G401 (cell line): ENCODE measurements at places on chromosomes 12 and 14. TPM values are rescaled to one million over a fixed set of nuclear protein-coding genes. Genes with fewer than 3 reads are reported as not detected.

DNA sequence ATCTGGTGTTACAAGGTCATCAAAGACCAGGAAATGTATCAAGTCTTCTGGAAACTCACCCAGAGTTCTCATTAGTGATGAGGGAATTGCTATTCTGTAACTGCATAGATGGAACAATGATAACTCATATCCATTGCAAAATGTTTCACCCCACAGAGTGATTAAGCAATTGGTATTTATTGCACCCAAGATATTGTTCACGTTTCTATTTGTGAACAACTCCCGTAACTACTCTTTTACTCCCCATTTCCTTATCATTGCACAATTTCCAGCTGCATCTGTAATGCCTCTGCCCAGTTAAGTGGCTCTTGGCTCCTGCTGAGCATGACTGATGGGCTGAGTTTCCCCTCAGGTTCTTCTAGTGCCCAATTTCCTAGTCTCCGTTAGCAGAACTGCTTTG lies 108.7 kb upstream of the PRICKLE1 start:
- no peak for DNase-seq

GRCh38 chr14:31278883-31279282 lies 71.3 kb upstream of the HECTD1 start:
- no peak for DNase-seq

GRCh38 chr12:132492522-132492921 lies 2.6 kb downstream of the FBRSL1 start:
- DNase-seq = peak; percentile 77

DNA sequence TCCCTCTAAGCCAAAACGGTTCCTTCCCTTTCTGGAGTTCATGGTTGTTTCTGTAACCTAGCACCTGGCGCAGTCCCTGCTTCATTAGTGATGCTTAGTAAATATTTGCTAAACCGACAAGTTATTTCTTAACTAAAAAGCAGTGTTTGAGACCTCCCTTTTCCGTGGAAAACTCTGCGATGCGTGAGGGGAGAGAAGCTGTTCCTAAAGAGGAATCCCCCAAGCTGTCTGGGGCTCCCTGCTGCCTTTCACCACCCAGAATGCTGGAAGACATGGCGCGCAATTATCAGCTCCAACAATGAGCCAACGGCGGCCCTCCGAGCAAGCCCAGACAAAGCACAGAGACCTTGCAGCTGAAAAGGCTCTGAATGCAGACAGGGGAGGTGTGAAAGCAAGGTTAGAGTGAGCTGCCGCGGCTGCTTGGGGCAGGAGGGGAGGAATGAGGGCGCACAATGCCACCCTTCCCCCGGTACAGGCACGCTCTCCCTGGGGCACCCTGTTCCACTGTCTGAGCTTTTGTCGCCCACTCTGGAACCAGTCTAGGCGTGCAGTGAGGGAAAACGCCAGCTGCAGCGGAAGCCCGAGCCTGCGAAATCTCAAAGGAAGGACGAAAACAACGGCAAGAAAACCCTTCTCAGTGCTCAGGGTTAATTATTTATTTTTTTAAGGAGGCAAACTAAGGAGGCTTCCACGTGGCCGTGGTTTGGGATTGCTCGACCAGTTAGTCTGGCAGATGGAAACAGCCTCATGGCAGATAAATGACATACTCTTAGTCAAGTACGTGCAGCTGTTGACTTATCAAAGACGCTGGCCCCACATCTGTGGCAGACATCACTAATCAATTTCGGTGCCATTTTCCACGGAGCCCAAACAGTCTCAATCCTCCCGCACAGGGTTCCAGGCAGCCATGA lies 66.3 kb downstream of the RBM19 start:
- DNase-seq = no peak

GRCh38 chr12:95205685-95206084 lies 11.6 kb downstream of the FGD6 start:
- DNase-seq = no peak

A2ML1 gene
- total RNA-seq = not detected in 2 replicates

NRIP2 gene
- not detected in 2 replicates for total RNA-seq

PAWR gene
- 38.7 and 44.4 TPM in 2 replicates for total RNA-seq

MYRFL gene
- total RNA-seq = not detected in 2 replicates

TSFM gene
- 73.7 and 75.2 TPM in 2 replicates for total RNA-seq
